NCI-H2171 (cell line): ENCODE measurements at places on chromosomes 7 and 10.

DNA sequence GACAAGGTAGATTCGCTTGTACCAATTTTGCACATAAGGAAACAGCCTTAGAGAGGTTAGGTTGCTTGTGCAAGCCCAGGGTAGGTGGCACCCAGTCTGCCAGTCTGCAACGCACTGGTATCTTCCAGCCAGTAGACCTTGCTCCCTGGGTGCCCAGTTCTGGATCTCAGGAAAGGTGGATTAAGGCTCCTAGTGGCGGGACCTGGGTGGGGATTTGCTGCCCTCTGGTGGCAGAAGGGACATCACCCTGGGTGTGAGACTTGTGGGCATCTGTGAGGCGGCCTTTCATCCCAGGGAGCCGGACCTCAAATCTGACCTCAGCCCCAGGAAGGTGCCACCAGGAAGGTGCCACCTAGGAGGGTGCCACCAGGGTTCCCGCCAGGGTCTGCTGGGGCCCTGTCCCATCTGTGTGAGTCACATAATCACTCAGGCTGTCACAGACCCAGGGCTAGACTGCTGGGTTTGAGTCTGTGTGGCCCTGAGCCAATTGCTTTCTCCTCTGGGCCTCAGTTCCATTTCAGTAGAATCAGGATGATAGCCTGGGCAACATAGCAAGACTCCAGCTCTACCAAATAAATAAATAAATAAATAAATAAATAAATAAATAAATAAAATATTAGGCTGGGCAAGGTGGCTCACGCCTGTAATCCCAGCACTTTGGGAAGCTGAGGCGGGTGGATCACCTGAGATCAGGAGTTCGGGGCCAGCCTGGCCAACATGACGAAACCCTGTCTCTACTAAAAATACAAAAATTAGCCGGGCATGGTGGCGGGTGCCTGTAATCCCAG, 5.3 kb upstream of the PRKRIP1 start:
- peak; percentile 62 for DNase-seq

DNA sequence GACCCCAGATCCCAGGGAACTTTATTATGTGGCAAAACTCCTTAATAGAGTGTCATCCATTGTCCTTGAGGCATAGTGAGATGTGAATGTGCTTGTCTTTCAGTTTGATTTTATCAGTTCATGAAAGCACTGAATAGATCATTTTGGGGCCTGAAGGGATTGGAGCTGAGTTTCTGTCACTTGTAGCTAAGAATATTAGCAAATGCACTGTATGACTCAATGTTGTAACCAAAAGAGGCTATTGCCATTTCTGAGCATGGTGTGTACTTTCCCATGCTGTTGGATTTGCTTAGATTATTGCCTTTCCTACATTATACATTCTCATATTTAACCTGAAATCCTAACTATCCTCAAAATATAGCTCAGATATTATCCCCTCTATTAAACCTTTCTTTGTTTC, 130.4 kb downstream of the PRKG1 start:
- DNase-seq: no peak

DNA sequence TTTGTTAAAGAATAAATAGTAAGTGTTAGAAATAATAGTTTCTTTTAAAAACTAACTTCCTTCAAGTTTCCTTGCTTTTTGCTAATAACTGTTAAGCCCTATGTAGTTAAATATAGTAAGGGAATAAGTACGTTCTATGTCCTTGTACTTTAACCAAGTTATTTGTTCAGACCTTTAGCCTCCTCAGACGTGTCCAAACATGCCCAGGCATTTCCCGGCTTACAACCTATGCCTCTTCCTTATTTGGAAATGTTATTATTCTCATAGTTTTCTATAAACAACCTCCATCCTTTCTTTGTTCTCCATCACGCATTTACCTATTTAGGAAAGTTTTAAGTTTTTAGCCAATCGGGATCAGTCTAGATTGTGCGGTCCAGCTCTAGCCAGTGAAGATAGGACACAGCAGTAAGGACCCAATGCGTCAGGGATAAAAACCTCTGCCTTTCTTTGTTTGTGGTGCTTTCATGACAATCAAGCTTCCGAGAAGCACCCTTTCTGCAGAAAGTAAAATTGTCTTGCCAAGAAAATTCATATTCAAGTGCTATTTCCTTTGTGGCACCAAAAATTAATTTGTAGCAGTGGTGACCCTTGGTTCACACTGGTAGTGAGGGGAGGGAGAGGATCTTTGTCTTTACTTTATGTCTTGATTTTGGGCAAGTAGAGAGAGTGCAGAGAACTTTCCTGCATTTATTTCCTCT, 851.3 kb upstream of the POM121L12 start:
- DNase-seq: no peak

- DNase-seq: no peak
Observed at GRCh38 chr7:81926-82756, 110.2 kb upstream of the FAM20C start.

GRCh38 chr7:344608-344994, 54.6 kb downstream of the FOXL3 start:
- no peak for DNase-seq
